AML-193 (cell line): ENCODE measurements at places on chromosomes 12 and 14.

GRCh38 chr12:79886917-79887519, 47.9 kb downstream of the PPP1R12A start:
- DNase-seq = peak; percentile 61

- DNase-seq = peak; percentile 95
These were observed 6.3 kb upstream of the LTBP2 start for GRCh38 chr14:74618078-74618952.

DNA sequence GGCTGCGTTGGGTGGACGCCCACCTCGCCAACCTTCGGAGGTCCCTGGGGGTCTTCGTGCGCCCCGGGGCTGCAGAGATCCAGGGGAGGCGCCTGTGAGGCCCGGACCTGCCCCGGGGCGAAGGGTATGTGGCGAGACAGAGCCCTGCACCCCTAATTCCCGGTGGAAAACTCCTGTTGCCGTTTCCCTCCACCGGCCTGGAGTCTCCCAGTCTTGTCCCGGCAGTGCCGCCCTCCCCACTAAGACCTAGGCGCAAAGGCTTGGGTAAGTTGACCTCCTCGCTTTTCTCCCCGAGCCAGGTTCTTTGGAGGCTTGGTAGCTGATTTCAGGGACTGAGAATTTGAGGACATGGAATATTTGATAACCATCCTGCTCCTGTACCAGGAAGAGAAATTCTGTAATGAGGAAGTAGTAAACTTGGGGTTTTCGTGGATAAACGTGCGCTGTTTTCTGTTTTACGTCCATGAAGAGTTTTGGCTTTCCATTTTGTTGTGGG, 530 bp downstream of the APAF1 start:
- DNase-seq = peak; percentile 24

DNA sequence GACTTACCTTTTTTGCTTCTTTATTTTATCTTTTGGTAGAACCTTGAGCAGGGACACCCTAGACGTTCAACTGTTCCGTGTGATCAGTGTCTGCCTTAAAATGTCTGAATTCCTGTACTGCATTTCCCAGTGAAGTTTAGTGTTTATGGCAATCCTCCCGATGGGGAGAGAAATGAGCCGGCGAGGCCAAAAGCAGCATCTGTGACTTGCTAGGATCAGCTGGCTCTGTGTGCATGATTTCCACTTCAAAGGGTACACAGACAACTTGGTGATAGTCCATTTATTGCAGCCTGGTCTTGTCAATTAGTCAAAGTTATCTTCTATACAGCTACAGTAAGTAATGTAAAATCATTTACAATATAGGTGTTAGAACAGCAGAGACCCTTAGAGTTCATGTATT, 768.5 kb downstream of the DIO2 start:
- DNase-seq = no peak

DNA sequence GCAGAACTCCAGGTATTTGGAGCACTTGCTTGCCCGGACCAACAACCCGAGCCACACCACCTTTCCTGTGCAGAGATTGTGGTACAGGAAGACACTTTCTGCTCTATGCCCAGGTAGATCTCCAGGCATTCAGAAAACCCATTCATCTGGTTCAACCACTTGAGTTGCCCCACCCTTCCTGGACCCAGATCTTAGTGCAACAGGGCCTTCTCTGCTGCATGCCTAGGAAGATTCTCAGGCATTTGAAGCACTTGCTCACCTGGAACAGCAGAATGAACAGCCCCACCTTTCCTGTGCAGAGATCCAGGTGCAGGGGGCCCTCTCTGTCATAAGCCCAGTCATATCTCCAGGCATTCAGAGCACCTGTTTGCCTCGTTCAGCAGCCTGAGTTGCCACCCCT, 412.8 kb upstream of the MGAT4C start:
- no peak for DNase-seq
